Effector memory CD4-positive, alpha-beta T cell (primary cell): ENCODE measurements at places on chromosomes 16 and 17.

DNA sequence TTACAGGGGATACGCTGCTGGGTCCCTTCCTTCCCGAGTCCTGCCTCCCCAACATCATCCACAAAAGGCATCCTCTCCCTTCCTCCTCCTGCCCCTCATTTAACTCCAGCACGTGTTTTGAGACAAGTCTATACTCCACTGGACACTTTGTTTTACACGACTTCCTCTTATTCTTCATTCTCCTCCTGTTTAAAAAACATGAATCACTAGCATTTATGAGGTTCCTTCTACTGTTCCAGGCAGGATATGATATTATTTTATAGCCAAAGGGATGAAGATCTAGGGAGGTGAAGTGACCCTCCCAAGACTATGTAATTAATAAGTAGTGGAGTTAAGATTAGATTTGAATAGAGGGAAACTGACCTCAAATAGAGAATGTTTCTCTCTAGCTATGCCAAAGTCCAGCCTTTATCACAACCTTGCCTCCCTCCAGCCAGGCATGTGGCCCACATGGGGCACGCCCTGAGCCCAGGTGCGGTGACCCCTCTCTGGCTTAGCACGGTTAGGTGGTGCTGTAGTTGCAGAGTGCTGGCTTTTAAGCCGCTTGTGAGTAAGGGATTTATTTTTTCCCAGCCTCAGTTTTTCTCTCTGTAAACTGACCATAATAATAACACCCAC, 1.3 kb upstream of the HSD17B2 start:
- DNase-seq: no peak

- DNase-seq: no peak
Measured at GRCh38 chr17:48597528-48597777, 3.9 kb upstream of the HOXB5 start.

DNA sequence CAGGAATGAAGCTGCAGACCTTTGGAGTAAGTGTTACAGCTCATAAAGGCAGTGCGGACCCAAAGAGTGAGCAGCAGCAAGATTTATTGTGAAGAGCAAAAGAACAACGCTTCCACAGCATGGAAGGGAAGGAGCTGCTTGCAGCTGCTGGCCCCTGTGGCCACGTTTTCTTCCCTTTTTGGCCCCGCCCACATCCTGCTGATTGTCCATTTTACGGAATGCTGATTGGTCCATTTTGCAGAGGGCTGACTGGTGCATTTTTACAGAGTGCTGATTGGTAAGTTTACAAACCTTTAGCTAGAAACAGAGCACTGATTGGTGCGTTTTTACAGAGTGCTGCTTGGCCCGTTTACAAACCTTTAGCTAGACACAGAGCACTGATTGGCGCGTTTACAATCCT, 841.5 kb downstream of the CDH11 start:
- no peak for DNase-seq

- no peak for DNase-seq
Measured at GRCh38 chr16:75763204-75763603, 36.9 kb upstream of the CPHXL start.

- DNase-seq: no peak
Measured at GRCh38 chr17:16516594-16517051, 24.6 kb upstream of the LRRC75A start.
